Cardiac fibroblast (primary cell): ENCODE measurements at places on chromosomes 5 and 9.

DNA sequence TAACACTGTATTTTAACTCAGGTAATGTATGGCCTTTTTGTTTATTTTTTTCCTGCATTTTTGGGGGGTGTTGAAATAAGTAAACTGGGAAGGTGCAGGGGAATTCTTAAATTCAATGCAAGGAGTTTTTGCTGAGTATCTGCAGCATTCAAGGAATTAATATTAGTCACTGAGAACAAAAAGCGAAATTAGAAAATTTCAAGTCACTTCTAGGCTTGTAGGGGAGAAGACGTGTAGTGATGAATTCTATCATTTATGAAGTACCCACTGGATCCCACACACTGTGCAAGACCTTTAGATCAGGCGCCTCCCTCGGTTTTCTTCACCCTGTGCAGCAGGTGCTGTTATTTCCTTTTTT is 1.2 kb downstream of the EHMT1 start:
- DNase-seq = no peak

DNA sequence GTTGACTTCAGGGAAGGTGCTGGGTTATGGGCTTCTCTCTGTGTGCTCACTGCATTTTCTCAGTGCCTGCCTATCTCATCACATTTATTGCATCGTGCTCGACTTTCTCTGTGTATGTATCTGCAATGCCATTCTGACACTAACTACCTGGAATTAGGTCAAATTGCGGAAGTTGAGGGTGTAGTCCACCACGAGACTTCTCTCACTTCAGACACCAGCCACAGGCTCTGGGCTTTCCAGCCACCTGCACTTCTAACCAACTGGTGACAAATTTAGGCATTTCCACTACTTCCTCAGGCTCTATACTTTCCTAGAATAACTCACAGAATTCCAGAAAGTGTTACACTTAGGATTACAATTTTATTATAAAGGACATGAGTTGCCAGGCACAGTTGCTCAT is 188.6 kb upstream of the ZNF608 start:
- DNase-seq = no peak

DNA sequence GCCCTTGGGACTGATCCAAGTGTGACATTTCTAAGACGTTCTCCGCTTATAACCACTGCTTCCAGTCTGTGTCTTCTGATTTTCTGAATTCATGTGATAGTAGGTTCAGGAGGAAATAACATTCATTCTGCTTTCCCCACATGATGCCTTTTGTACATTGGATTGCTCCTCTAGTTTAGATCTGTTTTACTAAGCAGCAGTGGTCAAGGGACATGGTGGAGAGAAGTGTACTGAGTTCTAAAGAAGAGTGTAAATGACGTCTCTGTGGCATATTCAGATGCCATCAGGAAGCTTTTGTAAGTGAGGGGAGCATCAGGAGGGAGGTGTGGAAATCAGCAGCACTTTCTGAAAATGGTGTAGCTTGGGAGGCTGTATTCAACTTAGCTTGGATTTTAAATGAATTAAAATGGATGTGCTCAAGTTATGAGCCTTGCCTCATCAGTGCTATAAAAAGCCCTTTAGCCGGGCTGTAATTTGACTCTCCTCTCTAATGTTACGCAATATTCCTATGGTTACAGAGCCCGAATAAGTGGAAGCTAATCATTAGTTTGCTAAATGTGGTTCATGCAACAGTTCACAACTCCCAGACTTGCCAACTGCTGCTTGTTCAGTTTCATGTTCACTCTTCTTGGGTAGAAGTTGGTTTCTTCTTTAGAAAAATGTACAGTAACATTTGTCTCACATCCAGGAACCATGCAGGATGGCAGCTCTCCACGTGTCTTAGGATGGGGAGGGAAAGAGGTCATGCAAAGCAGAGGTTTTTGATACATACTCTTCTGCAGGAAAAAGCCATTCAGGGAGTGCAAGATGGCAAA is 281.3 kb downstream of the ARHGAP26 start:
- DNase-seq = peak; percentile 94

DNA sequence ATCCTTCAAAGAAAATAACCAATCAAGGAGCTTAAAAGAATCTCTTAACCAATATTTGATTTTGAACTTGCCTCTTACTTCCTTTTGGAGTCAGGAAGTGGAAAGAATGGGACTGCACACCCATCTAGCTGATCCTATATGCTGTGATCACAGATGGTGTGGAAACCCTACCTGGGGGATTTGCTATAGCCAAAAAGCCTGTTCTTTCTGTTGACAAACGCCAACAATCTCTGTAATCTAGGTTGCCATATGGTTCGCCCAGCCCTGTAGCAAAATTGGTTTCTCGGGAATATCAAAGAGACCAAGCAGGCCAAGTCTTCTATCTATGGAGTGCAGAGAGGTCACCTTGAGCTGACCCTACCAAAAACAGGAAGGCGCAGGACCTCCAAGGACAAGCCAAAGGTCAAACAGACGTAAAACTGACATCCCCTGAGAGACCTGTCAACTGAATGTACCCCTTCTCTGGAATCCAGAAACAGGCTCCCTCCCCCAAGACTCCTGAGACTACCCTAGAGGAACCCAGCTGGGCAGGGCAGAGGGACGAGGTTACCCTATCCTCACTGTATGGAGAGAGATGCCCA is 19.4 kb downstream of the NRG2 start:
- DNase-seq = no peak

DNA sequence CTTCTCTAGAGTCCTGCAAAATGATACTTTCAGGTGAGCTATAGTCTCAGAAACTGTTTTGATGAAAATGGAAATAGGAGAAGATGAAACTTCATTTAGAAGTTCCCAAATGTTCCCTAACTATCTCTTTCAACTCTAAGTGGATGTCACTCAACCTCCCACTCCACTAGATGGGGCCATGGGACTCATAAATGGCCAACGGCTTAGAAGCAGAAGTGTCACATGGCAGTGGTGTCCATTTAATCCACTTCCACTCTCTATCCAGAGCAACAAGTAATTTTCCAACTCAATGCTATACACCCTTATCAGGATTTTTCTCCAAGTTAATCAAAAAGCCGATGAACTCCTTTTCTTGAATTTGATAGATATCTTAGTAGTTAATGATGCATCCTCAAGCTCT is 295.7 kb downstream of the EDIL3 start:
- peak; percentile 68 for DNase-seq

GRCh38 chr5:91076138-91076537 is 307.0 kb downstream of the ARRDC3 start:
- peak; percentile 39 for DNase-seq
